ENCODE measurements at places on chromosomes 11 and 22. TPM values are rescaled to one million over a fixed set of nuclear protein-coding genes. Genes with fewer than 3 reads are reported as not detected.

The SCGB2A2 gene
- total RNA-seq: not detected

The MAPK8IP2 gene
- total RNA-seq: 1.4 TPM

The DEFB131B gene
- not detected for total RNA-seq

The PHOX2A gene
- total RNA-seq: not detected

The TREH gene
- total RNA-seq: not detected

The CHRM1 gene
- 1.2 TPM for total RNA-seq

The OR51G1 gene
- not detected for total RNA-seq

The STARD10 gene
- total RNA-seq: 119 TPM

The GPR83 gene
- not detected for total RNA-seq

The IMMP1L gene
- 23.6 TPM for total RNA-seq

The MYOD1 gene
- not detected for total RNA-seq

The POLA2 gene
- 19.2 TPM for total RNA-seq

The MUC15 gene
- 6.4 TPM for total RNA-seq

The PGR gene
- total RNA-seq: 2.0 TPM

Measured in left lung (tissue), 14 donors.